ENCODE measurements at places on chromosomes 1 and 21.

GRCh38 chr1:44208226-44208625 is 5.0 kb upstream of the DMAP1 start:
- DNase-seq = no peak

- DNase-seq = no peak
These were observed 12.4 kb upstream of the PAPPA2 start for GRCh38 chr1:176450526-176450925.

DNA sequence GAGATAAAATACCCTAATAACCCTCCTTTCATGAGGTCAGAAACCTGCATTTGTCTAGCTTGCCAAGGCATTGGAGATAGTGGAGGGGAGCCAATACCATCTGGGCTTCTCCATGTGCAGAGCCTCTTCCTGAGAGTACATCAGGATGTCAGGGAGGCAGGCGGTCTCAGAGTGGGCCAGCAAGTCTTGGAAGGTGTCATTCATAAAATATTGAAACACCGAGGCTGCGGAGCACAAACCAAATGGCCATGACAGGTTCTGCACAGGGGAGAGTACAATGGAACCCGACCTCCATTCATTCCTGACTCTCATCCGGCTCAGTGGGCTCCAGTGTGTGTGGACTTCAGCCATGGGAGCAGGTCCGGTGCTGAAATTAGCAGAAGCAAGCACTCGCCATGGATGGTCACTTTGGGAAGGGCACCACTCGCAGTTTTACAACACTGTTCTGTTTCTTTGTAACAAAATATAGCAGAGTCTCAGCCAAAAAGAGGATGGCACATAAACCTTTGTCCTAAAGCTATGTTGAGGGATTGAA is 446.6 kb downstream of the SIPA1L2 start:
- DNase-seq = no peak

GRCh38 chr1:12327566-12327965 is 97.7 kb downstream of the VPS13D start:
- DNase-seq = no peak

- no peak for DNase-seq
These were observed 32.0 kb downstream of the NFASC start for GRCh38 chr1:204902671-204903070.

- DNase-seq = no peak
These were observed 256.5 kb upstream of the TMEM51 start for GRCh38 chr1:14897080-14897449.

GRCh38 chr1:89454845-89455521 is 69.6 kb upstream of the LRRC8B start:
- peak; percentile 23 for DNase-seq

DNA sequence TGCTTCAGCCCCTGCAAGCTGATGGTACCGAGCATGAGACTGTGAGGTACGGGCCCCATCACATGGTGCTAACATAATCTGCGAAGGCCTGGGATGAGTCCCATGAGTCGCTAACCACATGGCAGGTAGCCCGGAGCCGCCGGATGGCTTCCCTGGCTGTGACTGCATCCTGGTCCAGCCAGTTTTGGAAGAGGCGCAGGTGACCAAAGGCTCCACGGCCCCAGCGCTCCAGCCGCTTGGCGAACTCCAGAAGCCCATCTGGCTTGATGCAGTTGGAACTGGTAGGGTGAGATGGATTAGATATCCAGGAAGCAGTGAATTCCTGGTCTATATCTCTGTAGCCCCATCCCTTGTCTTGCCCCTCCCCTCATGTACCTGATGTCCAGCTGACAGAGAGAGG is 24.6 kb downstream of the LRRC41 start:
- DNase-seq = no peak

DNA sequence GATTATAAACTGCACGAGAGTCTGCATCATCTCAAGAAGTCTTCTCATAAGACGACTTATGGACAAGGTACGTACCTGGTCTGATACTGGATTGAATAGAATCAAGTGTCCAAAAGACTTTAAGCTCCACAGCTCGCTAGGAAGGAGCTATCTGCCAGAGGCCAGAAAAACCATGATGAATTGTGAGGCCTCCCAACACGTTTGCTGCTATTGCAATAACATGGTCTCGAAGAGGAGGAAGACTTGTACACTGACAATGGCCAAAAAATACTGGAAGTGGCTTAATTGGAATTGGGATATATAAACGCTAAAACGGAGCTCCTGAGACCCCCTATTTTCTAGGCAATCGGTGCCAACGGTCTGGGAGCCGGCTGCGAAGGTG is 534 bp downstream of the DNAJC28 start:
- no peak for DNase-seq

DNA sequence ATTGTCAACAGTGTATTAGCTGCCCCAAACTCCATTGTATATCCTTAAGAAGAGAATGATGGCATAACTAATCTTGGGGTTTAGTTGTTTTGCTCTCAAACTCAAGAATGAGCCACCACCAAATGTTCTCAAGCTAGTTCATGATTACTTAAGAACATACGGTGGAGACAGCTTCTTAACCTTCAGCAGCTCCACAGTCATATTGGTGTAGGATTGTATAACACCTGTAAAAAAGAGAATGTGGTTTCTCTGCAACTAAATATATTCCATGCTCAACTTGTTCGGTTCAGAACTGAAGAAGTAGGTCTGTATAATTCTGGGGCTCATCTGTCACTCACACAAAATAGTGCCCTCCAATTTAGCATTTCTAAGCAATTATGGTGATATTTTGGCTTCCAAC is 177.9 kb upstream of the DUSP10 start:
- DNase-seq = no peak

DNA sequence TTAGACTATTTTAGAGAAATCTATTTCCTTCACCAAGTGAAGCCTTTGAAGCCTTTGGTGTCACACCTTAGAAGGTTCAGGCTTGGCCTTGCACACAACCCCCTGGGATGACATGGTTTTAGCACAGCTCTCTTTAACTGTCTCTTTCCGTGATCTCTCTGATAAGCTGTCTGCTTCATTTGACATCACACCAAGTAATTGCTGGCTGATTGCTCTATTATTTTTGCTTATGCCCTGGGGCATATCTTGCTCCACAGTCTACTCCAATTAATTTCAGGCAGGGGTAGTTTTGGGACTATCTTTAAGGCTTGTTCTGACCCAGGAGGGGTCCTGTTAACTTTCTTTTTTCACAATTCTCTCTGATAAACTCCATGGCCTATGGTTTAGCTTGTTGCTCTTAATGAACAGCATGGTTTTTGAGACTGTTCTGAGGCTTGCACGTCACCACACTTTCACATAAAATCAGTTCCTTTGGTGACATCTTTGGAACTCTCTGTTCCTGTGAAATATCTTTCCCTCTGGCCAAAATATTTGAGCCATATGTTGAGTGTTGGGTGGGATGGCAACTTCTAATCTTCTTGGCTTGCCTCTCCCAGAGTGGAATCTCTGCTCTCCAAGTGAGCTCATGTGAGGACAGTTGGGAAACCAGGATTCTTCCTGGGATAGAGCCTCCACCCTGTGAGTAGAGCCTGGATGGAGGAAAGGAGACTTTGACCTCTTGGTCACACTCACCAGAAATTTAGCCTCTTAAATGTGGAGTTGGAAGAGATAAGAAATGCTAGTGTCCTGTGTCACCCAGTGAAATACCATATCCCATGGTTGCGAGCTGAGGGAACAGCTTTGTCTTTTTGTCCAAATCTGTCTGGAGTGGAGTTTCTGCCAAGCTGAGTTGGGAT is 63.6 kb downstream of the MAP3K21 start:
- no peak for DNase-seq

DNA sequence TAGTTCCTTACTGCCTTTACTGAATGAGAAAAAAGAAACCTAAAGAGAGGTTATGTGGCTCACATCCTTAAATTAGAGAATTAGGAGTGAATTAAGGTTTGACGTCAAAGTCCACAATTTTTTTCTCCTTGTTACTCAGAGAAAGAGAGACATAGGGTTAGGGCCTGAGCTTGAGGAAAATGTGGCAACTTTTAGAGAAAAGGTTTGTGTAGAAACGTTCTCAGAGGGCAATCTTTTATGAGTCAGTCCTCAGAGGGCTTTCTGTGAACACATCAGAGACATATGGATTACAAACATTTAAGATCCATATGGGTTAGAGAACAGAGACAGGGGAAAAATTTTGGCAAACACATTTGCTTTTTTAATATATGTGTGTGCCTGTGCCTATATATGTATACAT is 242.8 kb downstream of the TGFB2 start:
- DNase-seq = no peak

- DNase-seq = no peak
These were observed 34.5 kb upstream of the CSF3R start for GRCh38 chr1:36517011-36517771.

DNA sequence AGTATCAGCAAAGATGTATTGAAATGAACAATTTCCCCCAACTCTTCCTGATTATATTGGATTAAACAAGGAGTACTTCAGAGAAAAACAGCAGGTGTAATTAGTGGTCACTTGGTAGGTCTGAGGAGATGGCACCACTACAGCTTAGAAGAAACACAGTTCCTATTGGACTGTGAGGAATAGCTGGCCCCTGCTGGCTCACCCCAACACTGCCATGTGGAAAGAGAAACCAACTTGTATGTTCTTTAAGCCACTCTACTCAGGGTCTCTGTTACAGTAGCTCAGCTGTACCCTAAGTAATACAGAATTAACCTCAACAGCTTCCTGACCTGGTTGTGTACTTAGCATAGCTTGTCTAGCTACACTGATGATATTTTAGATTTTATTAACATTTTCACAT is 26.5 kb upstream of the MTR start:
- no peak for DNase-seq
